Activated CD8-positive, alpha-beta memory T cell treated with anti-CD3 and anti-CD28 coated beads for 4 hours (primary cell): ENCODE measurements at places on chromosomes 2 and 18.

GRCh38 chr2:941871-942270 is 8.8 kb upstream of the SNTG2 start:
- no peak for DNase-seq

- no peak for DNase-seq
These were observed 13.7 kb downstream of the WNT10A start for GRCh38 chr2:218894151-218894879.

DNA sequence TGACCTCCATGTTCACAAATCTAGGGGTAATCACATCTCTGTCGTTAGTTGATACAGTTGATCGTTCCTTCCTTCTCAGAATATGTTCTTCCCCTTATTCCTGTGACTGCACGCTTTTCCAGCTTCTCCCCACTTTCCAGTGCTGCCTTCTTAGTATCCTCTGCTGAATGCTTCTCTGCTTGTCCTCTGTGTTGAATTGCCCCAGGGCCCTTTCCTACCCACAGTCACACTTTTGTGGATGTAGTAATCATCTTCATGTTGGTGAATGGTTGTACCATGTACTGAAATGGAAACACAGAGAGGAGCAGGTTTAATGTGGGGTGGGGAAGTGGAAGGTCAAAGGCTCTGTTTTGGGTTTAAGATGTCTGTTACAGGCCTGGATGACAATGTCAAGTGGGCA is 47.2 kb downstream of the EML6 start:
- no peak for DNase-seq

DNA sequence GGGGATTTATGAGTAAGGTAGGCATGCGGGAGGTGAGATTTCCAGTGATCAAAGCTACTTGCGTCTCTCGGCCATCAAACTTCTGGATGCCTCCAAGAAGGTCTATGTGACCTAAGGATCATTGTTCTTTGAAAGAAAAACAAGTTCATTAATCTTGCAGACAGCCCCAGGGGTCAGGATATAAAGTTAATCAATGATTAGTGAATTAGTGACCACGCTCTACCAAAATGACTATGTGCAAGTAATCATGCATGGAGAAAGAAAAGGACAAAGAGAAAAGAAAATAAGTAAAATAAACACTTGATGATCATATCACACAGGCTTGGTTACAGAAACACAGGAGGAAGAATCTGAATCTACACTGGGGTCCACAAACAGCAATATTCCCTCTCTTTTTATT is 42.5 kb upstream of the BCL11A start:
- no peak for DNase-seq

DNA sequence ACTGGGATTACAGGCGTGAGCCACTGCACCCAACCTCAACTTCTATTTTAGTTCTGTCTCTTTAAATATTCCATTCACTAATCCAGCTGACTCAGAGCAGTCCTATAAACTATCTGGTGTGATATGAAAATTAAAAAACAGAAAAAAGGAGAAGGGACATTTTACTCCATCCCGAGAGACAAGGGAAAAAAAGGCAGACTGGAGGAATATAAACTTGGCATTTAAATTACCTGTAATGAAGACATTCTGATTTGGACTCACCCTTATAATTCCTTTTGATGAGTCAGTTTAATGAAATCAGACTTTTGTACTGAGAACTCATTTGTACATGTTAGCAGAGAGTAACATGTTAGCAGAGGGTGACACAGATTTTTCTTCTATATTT is 74.8 kb upstream of the RIOK3 start:
- DNase-seq, result no peak

GRCh38 chr2:18136881-18137475 is 258.5 kb downstream of the KCNS3 start:
- DNase-seq, result no peak
